GM04504 (cell line): ENCODE measurements at places on chromosomes 3 and 15.

GRCh38 chr15:90225504-90226234, 8.1 kb downstream of the CIB1 start:
- no peak for DNase-seq

DNA sequence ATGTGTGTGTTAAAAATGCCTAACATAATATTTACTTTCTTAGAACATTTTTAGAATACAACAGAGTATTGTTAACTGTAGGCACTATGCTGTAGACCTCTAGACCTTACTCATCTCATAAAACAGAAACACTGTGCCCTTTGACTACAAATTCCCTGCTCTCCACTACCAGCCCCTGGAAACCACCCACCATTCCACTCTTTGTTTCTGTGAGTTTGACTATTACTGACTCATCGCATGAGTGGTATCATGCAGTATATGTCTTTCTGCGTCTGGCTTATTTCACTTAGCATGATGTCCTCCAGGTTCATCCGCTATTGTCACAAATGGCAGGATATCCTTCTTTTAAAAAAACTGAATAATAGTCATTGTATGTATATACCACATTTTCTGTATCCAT, 216.7 kb upstream of the CFAP20DC start:
- no peak for DNase-seq

GRCh38 chr15:94196531-94196930, 34.8 kb upstream of the MCTP2 start:
- DNase-seq = no peak

GRCh38 chr15:60077581-60078359, 73.7 kb downstream of the FOXB1 start:
- DNase-seq = no peak

- DNase-seq = peak; percentile 92
These were observed 137.4 kb downstream of the MBNL1 start for GRCh38 chr3:152405915-152406802.

GRCh38 chr3:87867001-87867400, 191.8 kb downstream of the CGGBP1 start:
- DNase-seq = no peak

DNA sequence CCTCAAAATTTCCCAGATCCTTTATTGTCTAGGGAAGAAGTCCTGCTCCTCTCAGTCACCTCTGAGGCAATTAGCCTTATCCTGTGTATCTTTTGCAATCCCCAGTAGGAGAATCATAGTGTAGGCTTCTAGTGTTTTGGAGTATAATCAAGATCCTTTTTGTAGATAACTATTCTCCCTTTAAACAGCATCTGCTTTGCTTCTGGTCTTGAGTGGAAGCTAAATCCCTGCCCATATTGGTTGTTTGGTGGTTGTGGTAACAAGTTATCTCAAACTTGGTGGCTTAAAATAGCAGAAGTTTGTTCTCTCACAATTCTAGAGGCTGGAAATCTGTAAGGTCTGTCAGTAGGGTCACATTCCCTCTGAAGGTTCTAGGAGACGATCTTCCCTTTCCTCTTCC, 217.5 kb upstream of the RASGRP1 start:
- no peak for DNase-seq

DNA sequence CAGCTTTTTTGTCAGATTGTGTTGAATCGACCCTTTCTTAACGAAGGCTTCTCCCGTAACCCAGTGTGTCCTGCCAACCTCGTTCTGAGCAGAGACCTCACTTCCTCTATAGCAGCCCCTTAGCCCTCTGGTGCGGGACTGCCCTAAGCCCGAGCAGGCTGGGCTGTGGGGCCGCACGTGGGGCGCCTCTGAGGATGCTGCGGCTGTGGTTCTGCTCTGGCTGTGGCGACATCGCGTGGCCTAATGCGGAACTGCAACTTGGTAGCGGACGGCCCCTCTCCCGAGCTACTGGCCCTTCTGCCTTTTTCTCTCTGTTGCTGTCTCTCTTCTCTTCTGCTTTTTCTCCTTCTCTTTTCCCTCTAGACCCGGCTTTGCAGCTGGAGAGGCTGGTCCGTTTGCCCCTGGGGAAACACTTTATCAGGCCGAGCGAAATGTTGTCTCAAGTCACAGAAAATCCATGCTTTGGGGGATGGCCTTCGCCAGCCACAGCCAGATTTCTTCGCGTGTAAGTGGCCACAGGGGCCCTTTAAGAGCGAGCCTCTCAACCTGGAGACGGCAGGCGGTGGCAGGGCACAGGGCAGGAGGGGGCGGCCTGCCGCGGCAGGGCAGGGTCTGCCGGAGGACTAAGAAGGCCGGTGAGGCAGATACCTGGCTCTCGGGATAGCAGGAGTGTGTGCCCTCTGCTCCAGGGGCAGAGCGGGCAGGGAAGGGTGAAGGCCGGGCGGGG, 19.4 kb upstream of the KIF23 start:
- DNase-seq = no peak

DNA sequence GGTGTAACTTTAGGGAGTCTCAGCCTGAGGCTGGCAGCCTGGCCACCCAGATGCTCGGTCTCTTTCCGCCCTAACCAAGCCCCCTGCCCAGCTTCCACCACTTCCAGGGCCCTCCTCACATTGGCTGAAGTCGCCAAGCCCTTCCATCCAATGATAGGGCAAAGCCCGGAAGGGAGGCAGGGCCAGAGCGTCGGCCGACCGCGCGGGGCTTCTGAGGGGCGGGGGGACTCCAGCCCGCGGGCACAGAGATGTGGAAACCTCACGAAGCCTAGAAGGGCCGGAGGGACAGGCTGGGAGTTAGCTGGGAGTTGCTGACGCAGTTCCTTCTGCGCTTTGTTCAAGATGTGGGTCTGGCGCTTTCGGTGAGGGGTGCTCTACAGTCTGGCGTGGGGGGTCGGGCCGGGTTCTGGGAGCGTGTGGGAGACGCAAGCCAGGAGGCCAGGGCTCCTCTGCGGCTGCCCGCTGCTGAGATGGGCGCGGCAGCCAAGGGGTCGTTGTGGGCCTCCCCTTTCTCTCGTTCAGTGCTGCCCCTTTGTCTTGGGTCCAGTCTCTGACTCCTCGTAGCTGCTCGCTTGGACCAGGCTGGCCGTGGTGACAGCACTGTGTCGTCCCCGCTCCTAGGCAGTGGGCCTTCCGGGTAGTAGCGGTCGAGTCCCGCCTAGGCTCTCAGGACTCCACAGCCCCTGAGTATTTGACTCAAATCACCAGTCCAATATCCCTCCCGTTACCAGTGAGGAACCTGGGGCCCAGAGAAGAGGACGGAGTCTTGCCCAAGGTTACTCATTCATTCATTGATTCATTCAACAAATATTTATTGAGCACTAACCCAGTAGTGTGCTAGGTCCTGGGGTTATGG, at the start of gene ZNF660:
TSS of gene ZNF660 (plus strand) at position 319 of the 856 bp plus-strand sequence. CDS start 9,230 bp downstream, outside the sequence.
- DNase-seq = peak; percentile 26

- no peak for DNase-seq
These were observed 226.6 kb upstream of the LRRFIP2 start for GRCh38 chr3:37400945-37401344.

DNA sequence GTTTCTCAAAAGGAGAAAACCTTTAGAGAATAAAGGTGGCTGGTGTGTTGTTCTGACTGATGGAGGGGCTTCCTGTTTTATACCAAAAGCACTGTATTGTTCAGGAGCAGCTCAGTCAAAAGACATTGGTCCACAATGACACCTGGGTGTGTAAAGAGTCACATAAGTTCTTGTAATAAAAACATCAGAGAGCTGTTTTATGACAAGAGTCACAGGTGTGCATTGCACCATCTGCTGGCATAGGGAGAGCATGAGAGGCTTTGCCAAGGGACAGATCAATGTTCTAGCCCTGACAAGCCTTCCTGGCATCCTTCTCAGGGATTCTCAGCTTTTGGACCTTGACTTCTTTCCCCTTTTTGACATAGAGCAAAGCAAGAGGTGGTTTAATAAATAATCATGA, 20.4 kb downstream of the ARPP21 start:
- DNase-seq = no peak

DNA sequence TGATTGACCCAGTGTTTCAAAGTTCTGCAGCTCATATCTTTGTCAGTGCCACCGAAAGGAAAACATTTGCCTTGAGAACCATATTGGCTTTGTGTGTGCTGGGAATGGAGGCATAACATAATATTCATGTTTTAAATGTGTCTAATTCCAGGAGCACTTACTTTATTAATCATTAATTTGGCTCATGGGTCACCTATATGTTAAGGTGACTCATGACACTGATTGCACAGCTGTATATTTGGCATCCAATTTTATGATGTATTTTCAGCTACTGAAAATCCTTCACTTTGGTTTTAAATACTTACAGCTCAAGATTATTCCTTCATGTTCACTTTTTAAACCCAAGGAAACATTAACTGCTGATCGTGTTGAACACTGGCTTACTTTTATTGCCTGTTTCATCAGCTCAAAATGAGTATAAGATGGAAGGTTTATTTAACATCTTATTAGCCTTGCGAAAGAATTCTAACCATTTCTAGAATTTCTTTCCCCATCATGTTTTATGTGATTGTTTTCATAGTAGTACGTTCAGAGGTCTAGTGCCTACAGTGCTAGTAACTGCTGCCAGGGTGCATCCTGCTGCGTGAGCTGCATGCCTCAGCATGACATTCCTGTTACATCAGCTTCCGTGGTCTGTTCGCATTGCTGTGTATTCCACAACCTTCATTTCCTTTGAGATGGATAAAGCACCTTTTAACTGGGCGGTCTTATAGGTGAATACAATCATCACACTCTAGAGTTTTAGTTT, 63.7 kb downstream of the LRCH3 start:
- DNase-seq = peak; percentile 69

DNA sequence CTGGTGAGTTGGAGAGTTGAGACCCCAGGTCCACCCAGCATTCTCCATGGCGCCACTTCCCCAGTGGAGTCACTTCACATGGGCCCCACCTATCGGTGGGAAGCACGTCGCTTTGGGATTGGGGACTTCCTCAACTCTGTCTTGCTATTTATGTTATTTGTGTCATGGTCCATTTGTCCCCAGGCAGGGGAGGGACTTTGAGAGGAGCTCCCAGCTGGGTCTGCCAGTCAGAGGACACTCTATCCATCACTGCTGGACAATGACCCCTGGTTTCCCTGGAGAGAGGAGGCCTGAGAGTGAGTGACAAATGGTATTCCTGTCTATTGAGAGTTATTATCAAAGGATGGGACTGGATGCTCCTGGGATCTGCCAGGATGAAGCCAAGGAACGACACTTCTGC, 127.6 kb downstream of the RAB11A start:
- DNase-seq = no peak

GRCh38 chr3:15040844-15041243, 24.3 kb downstream of the MRPS25 start:
- DNase-seq = no peak

DNA sequence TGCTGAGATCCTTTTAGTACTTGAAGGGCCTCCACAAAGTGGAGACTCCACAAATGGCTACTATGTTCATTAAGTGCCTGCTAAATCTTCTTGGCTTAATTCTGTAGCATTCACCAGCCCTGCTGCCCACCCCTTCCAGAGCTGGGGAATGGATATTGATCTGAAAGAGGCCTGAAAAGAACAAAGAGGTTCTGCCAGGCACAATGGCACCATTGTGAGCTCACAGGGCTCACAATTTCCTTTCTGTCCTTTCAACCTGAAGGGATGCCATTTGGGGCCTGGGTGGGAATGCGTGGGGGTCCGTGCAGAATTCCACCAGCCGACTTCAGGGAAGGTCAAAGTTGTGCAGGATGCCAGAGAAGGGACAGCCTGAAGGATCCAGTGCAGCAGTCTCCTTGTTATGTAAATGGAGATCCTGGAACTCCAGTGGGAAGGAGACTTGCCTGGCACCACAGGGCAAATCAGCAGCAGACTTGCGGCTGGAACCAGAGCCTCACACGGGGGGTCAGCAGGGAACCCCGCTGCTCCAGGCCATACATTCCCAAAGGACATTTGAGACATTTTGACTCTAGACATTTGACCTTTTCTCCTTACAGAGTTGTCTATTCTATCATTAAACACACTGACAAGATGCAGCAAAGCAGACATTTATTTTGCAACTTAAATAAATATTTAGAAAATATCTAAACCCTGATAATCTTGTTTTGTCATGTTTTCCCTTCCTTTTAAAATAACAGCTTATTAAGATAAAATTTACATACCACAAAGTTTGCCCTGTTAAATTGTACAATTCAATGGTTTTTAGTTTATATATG, 21.5 kb upstream of the MORF4L1 start:
- no peak for DNase-seq

- no peak for DNase-seq
These were observed 31.6 kb downstream of the GOLGA6L2 start for GRCh38 chr15:23415321-23415865.

DNA sequence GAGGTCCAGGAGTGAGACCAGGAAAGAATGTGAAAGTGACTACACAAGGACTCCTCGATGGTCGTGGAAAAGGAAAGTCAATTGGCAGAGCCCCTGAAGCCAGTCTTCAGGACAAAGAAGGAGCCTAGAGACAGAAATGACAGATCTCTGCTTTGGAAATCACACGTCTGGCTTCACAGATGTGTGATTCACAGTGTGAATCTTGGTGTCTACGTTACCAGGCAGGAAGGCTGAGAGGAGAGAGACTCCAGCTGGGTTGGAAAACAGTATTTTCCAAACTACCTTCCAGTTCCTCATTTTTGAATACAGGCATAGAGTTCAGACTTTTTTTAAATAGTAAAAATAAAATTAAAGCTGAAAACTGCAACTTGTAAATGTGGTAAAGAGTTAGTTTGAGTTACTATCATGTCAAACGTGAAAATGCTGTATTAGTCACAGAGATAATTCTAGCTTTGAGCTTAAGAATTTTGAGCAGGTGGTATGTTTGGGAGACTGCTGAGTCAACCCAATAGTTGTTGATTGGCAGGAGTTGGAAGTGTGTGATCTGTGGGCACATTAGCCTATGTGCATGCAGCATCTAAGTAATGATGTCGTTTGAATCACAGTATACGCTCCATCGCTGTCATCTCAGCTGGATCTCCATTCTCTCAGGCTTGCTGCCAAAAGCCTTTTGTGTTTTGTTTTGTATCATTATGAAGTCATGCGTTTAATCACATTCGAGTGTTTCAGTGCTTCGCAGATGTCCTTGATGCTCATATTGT, 6.0 kb downstream of the CCR2 start:
- DNase-seq = no peak

- DNase-seq = no peak
These were observed 1.1 kb downstream of the NFKBIZ start for GRCh38 chr3:101850246-101851051.

DNA sequence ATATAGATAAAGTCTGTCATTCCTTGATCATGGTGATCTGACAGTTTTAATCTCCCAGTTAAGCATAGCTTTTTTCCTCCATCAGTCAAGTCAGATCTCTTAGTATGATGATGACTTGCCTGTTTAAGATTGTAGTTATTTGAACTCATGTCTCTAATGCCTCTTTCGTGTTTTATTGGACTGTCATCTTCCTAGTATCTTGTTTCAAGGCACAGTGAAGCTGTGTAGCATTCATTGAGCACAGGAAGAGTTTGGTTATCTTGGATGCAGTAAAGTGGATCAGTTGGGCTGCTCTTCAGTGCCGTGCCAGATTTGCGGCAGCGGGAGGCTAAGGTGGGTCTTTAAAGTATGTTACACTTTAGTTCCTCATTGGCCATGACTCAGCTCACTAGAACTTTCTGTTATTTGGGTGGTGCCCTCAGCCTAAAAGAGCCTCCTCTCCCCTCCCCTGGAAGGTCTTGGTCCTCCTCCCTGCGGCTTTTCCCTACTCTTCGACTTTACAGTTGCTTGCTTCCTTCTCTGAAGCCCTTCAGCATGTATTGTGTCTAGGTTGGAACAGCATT, 45.7 kb upstream of the SKOR1 start:
- no peak for DNase-seq
